ENCODE measurements at places on chromosomes 3 and 15.
A peak's percentile ranks its signal among the peaks of the same experiment; 100 is the strongest.

GRCh38 chr3:158713094-158713499 is 19.2 kb downstream of the RARRES1 start:
- DNase-seq, result peak; percentile 70

- DNase-seq, result no peak
These were observed at the start of gene ADAMTSL3 for GRCh38 chr15:83653639-83654378. ADAMTSL3 (plus strand) TSS chr15:83654123; CDS start chr15:83655762, 1,639 bp downstream.

DNA sequence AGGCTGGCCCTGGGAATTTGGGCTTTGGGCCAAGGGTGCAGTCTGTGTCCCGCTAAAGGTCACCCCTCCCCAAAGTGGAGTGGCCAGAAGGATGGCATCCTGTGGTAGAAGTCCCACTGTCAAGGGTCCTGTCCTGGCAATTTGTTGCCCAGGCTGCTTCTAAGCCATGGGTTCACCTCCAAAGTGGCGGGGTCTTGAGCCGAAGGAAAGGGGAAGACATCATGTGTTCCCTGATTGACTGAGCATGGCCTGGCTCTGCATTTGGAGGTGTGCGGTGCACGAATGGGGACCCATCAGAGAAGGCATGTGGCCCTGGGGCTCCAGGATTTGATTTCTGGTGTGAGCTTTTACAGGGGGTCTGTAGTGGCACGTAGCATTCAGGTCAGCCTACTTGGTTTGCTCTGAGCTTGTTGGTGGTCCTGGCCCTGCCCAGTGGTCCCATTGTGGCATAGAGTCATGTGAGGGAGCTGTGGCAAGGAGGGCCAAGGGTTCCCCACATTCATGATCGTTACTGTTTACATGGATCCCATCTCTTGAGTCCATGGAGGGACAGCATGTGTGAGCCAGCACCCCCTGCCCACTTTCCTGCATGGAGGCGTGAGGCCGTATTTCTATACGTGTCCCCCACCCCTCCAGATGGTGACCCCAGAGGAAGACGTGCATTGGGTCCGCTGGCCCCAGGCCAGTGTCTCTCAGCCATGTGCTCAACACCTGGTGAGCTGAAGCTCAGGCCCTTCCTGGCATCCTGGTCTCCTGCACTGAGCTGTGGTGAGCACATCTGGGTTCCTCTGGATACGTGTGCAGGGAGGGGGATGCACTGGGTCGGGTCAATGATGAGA is 225.1 kb downstream of the SNRPN start:
- DNase-seq, result no peak

- no peak for DNase-seq
These were observed 130.9 kb downstream of the ASB7 start for GRCh38 chr15:100733101-100733842.

- peak; percentile 19 for DNase-seq
These were observed 1.0 kb downstream of the LYSMD4 start for GRCh38 chr15:99732124-99732750.

GRCh38 chr3:195113536-195114425 is 157.2 kb downstream of the XXYLT1 start:
- no peak for DNase-seq

DNA sequence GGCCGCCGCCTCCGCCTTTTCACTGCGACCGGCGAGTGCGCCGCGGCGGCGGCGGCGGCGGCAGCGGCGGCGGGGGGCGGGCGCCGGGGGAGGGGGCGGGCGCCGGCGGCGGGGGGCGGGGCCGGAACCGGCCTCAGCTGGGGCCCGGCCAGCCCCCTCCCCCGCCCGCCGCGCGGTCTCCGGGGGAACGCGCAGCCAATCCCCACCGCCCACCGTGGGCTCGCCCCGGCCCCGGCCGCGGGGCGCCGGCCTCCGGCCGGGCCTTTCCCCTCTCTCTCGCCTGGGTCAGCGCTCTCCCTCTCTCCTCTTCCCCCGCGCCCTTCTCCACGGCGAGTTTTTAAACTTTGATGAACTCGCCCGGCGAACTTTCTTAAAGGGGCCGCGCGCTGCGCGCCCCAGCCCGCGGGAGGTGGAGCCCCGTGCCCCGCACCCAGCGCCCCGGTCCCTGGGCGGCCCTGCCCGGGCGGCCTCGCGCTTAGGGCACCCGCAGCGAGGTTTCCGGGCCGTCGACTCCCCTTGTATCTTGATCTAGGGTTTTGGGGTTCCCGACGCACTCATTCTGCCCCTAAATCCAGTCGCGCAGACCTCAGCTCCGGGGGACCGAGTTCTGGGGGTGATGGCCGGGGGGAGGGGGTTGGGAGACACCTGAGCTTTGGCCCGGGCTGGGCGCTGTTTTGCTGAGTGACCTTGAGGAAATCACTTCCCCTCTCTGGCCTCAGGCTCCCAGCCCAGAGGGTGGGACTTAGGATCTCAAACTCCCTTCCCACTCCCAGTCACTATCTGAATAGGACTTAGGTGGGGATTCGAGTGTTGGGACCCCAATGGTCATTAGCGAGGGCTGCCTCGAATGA is at the start of gene RBPMS2:
Gene RBPMS2 (minus strand): TSS at position 39 of the 851 bp plus-strand sequence. CDS start 270 bp downstream, outside the sequence.
- DNase-seq, result no peak

DNA sequence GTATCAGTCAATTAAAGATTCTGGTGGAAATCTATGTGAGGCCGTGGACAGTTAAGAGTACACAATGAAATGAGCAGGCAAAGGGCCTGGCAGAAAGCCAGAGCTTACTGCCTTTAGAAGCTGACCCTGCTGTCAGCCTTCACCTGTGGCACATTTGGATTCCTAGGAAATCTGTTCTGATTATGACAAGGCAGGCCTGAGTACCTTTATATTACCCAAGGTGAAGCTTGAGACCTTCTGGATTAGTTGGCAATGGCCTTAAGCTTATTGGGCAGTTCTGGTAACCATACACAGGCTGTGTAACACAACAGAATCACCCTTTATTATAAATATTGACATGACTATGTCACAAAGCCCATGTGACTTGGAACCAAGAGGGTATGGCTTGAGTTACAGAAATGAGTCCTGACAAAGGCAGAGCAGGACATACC is 43.2 kb downstream of the NBEAL2 start:
- no peak for DNase-seq

GRCh38 chr15:80778621-80778963 is 578 bp upstream of the CEMIP start:
- no peak for DNase-seq

DNA sequence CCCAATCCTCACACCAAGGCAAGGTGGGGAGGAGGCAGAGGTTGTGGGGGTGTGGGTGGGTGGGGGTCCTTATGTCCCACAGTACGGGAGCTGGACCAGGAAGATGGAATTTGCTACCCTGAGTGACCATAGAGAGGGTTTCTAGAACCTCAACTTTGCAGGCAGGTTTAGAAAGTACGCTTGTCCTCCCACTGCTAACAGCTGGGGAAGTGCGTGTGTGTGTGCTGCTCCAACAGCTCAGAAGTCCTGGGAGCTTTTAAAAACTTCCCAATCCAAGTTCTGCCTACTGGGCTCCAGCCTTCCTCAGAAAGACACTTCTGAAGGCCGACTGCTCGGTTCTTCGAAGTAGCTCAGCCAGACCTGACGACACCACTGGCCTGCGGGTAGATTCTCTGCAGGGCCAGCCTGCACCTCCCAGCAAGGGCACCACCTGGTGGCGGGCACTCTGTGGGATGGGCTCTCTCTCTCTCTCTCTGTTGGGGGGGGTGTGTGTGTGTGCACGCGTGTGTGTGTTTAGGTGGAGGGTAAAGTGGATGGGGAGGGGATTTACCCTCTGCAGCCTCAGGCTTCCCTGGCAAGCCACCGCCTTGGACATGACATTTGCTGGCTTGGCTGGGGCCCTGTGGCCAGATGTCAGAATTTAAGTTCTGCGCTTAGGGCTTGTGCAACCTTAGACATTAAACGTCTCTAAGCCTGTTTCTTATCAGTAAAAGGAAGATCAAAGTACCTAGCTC is 15.6 kb downstream of the TMEM158 start:
- peak; percentile 33 for DNase-seq

GRCh38 chr3:116896116-116896515 is 186.5 kb downstream of the TUSC7 start:
- DNase-seq, result no peak

GRCh38 chr3:87173776-87174175 is 53.3 kb upstream of the CHMP2B start:
- no peak for DNase-seq

GRCh38 chr3:55804170-55805095 is 317.3 kb upstream of the WNT5A start:
- no peak for DNase-seq

GRCh38 chr3:119420196-119420595 is 43.2 kb downstream of the TMEM39A start:
- DNase-seq, result no peak

DNA sequence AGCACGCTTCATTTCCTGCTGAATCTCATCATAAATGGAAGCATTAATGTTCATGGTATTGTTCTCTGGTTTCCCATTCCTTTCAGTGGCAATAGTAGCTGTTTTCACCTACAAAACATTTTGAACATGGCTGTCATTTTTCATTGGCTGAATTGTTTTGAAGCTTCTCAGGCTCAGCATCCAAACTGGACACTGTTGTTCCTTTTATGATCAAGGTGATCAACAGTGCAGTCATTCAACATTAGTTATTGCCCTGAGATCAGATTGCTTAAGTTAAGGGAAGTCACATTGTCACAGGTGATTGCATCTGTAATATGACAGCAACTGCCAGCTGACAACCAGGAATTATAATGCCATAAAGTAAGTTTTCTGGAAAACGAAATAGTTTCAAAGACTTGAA is 46.9 kb downstream of the SATB1 start:
- no peak for DNase-seq

- no peak for DNase-seq
These were observed 60.2 kb downstream of the AMOTL2 start for GRCh38 chr3:134313847-134314587.

- no peak for DNase-seq
These were observed 93.1 kb downstream of the IL1RAP start for GRCh38 chr3:190607021-190607420.

- DNase-seq, result no peak
These were observed 23.4 kb downstream of the PARP16 start for GRCh38 chr15:65263313-65263712.

DNA sequence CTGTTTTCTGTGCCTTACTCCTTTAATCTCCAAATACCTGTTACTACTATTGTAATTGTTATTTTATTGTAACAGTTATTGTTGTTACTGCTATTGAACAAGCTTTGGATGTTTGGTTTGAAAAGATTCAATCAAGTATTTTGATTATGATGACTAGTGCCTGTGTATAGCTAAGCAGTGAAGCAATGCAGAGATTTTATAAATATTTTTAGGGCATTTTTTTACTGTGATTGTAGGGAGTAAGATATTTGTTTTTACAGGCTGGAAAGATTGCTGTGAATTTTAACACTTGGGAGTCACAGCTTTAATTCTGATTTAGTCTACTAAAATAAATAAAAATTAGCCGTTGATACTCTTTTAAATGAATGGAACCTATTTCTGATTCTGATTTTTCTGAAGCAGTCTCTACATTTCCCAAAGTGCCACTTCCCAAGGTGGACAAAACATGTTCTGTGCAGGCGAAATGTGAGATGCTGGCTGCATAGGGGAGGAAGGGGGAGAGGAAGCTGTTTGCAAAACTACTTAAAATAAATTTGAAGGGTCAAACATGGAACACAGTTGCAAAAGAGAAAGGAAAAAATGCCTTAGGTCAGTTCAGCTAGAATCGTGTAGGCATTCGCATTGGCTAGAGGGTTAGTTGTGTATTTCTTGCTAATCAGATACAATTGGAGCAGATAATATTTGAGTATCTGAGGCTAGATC is 25.7 kb downstream of the EEFSEC start:
- no peak for DNase-seq

DNA sequence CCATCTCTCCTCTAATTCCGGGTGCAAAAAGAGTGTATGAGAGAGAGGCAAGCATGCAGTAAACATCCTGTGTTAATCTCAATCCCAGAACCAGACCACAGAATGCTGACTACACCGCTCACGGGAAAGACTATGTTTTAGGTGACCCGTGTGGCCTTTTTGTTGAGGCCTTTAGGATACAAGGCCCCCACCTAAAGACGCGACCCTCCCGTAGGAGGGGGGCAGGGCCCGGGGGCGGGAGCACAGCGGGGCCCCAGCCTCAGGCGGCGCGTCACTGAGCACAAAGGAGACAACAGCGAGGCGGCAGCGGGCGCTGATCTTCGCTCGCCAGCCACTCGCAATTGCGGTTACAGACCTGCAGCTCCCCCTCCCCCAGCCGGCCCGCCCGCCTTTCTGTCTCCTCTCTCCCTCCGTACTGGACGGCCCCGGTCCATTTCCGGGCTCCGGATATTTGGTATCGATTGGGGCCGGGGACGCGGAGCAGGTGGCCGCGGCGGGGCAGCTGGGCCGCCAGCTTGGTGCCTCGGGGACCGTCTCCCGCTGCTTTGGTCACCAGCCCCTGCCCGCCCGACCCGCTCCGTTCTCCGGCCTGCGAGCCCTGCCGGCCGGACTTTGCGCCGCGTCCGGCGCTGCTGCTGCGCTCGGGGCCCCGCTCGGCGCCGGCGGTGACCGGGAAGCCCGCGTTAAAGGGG is at the start of gene CCDC50:
Gene CCDC50 (plus strand): TSS at position 433 of the 692 bp plus-strand sequence. CDS start 281 bp downstream, outside the sequence.
- peak; percentile 22 for DNase-seq

DNA sequence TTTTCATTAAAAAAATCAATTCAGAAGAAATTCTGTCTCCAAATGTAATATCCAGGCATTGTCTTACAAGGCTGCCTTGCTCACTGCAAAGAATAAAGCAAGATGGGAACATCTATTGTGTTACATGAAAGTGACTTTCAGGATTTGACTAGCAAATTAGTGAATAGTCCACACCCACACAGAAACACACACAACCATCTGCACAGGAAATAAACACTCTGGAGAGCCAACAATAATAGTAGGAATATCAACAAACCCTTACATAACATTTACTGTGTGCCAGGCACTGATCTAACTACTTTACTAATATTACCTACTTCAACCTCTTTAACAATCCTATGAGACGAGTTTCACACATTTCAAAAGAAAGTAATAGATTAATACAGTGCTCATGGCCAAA is 28.9 kb upstream of the ZNF385D start:
- no peak for DNase-seq

- peak; percentile 62 for DNase-seq
These were observed 60.1 kb downstream of the MGLL start for GRCh38 chr3:127762077-127762786.

GRCh38 chr3:23728601-23729117 is 77.1 kb upstream of the UBE2E1 start:
- DNase-seq, result no peak

DNA sequence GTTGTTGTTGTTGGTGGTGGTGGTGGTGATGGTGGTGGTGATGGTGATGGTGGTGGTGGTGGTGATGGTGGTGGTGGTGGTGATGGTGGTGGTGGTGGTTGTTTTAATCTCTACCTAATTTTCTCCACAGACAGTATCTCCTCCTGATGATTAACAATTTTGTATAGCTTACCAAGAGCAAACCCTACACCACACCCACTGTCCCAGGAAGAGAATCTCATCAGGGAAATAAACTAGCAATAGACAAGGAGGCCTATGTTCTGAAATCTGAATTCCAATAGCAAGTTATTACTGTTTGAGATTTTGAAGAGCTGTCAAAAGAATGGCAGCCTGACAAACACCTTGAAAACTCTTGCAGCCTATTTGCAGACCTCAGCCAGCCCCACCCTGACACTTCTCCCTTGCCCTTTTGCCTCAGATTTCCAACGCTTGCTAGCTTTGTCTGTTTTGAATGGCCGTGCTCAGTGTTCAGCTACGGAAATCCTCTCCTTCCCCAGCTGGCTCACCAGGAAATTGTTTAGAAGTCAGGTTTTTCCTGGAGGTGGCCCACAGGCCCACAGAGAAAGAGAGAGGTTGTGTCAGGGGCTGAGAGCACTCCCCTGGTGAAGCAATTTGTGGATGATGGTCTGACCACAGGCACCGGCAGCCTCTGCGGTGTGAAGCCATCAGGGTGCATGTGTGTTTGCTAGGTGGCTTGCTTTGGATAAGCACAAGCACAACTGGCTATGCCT is 101.6 kb downstream of the MAGI1 start:
- DNase-seq, result no peak
